Stimulated activated CD8-positive, alpha-beta memory T cell treated with anti-CD3 and anti-CD28 coated beads, Interleukin-4, amount 100 ng/mL, for 1 hour (primary cell): ENCODE measurements at places on chromosomes 12 and 14.

DNA sequence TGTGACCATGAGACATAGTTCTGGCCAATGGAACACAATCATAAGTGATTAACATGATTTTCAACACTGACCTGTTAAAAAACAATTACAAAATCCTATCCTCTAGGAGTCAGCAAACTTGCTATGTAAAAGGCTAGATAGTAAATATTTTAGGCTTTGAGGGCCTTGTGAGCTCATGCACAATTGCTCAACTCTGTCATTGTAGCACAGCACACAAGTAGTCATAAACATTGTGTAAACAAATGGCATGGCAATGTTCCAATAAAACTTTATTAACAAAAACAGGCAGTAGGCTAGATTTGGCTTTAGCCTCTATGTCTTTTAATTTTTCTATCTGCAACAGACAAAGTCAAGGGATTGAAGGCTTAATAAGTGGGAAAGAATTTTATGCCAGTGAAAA is 350.7 kb downstream of the C12orf50 start:
- no peak for DNase-seq

GRCh38 chr14:74257941-74258763 is 18.9 kb downstream of the VSX2 start:
- DNase-seq, result no peak

DNA sequence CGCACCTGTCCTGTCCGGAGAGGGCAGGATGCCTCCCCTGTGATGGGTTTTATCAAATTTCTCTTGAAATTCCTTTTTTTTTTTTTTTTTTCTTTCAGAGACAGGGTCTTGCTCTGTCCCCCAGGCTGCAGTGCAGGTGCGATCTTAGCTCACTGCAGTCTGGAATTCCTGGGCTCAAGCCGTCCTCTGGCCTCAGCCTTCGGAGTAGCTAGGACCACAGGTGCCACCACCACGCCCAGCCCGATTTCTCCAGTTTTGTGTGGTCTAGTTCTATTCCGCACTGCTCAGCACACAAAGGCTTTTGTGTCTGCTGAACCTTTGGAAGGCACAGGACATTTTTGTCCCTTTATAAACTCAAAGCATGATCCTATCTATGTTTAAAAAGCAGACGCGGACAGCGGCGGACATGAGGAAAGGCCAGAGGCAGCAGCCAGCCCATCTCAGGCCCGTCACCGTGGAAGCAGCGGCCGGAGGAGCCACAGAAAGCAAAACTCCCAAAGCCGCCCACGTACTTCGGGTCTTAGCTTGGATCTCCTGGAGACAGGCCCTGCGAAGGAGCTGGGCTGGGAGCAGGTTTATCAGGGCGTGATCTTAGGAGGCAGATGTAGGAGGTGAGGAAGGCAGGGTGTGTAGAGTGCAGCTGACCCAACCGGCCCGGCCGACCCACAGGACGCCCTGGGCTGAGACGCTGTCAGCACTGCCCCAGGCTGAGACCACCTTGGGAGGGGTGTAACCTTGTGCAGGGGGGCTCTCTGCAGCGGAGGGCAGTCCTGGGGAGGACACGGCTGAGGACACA is 30.9 kb upstream of the FBRSL1 start:
- no peak for DNase-seq

DNA sequence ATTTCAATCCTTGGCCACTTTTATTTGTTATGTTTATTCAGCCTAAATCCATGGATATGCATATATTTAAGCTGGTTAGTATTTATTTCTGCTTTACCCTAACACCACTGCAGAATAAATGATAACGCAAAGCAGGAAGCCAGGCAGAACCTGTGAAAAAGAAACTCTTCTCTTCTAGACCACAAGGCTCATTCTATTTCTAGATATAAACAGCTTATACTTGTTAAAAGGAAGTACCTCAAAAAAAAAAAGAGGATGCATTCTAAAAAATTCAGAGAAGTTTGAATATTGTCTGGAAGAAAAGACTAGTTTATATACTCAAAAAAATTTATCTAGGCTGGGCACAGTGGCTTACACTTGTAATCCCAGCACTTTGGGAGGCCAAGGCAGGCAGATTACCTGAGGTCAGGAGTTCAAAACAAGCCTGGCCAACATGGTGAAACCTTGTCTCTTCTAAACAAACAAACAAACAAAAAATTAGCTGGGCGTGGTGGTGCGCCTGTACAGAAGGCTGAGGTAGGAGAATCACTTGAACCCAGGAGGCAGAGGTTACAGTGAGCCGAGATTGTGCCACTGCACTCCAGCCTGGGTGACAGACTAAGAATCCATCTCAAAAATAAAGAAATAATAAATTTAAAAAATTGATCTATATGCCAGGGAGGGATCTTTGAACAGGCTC is 55.8 kb downstream of the GALNT4 start:
- no peak for DNase-seq

DNA sequence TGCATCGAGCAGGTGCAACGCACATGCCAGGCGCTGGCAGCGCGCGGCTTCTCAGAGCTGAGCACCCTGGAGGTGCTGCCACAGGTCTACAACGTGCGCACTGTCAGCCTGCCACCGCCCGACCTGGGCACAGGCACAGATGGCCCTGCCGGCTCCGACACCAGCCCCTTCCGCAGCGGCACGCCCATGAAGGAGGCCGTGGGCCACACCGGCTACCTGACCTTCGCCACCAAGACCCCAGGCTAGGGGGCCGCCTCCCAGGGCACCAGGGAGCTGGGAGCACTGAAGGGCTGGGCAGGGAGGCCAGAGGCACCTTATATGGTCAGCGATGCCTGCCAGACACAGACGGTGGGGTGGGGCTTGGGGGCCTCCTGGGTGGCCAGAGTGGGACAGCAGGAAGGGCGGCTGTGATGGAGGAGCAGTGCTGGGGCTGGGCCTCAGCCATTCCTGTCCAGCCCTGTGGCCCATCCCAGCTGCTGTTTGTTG is 5.6 kb downstream of the TRMT61A start:
- no peak for DNase-seq

DNA sequence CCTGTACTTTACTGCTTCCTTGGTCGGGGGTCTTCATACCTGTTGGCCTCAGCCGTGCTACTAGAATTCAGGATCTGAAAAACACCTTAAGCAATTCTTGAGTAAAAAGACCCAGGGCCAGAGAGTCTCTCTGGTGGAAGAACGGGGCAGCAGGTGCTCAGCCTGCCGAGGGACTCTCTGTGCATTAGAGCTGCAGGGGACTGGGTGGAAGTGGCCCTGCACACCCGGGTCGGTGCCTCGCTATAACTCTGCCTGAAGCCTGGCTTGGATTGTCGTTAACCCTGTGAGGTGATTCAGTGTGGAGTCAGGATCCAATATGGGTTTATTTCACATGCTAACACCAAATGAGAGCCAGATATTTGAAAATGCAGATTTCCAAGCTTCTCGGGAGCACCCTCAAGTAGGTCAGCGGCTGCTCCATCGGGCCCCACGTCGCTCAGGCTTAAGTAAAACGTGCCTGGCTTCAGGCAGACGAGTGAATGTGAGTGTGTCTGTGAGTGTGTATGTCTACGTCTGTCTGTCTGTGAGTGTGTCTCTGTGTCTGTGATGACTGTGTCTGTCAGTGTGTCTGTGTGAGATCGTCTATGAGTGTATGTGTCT is 35.1 kb upstream of the C14orf180 start:
- no peak for DNase-seq
